Left ventricle myocardium superior (tissue), 1 donor: ENCODE measurements at places on chromosomes 7 and 10.

- no peak for DNase-seq
These were observed 3.5 kb upstream of the COMTD1 start for GRCh38 chr10:75239096-75239790.

GRCh38 chr10:122154031-122154544 is 117.0 kb upstream of the BTBD16 start:
- no peak for DNase-seq

DNA sequence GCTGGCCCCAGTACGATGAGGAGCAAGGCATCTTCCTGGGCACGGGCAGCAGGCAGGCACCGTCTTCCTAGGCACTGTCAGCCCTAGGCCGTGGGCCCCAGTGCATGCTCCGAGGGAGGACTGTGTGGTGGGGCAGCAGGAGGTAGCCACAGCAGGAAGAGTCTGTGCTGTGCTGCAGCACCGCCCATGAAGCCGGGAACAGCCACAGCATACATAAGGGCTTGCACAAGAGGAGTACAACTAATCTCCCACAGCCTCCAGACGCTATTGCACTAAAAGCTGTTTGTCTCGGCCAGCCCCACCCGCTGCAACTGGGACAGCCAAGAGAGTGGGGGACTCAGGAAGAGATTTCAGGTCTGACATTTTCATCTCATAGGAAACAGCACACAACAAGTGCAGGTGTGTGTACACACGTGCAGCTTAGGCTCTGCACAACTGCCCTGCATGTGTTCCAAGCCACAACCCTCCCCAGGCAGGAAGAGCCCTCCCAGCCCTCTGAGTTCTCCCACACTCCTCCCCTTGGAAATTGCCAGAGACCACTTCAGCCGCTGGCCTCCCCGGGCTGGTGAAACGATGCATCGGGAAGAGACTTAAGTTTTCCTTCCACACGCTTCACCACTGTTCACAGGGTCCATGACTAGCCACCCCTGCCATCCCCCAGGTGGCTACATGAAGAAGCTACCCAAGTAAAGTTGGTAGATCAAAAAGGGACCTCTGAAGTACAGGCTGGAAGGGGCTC is 88.1 kb upstream of the DDC start:
- peak; percentile 78 for DNase-seq

DNA sequence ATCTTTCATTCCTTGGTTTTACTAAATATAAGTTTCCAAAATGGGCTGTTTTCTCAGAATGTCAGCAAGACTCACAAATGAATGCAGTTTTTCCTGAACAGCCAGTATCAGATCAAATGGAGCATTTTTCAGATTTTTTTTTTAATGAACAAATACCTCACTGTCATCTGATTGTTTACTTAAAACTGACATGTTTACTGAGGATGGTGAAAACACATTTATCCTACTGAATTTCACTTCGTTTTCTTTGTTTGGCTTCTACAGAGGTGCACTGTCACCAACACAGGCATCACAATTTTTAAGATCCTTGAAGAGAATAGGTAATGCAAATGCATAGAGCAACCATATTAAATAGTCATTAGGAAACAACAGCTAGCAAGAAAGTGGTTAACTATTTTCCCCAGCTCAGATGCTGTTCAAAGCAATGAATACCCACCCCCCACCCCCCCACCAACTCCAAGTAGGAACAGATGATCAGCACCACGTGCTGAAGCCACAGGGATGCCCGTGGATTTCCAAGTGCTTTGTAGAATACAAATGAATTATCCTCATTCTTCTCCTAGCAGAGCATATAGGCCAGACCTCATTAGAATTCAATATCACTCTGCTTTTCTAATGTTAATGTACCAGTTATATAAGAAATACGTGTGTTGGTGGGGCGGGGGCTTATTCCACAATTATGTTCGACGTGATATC is 205.9 kb downstream of the SKAP2 start:
- no peak for DNase-seq

- DNase-seq: no peak
These were observed 217.5 kb downstream of the SFMBT2 start for GRCh38 chr10:7193369-7193768.

- DNase-seq: no peak
These were observed 123.8 kb downstream of the TFEC start for GRCh38 chr7:115906731-115907130.

GRCh38 chr10:113880236-113880635 is 25.8 kb downstream of the NHLRC2 start:
- DNase-seq: no peak

GRCh38 chr7:4132221-4132620 is 549.9 kb upstream of the FOXK1 start:
- no peak for DNase-seq
